ENCODE measurements at places on chromosomes 4 and X. TPM values are rescaled to one million over a fixed set of nuclear protein-coding genes. Genes with fewer than 3 reads are reported as not detected.
A peak's percentile ranks its signal among the peaks of the same experiment; 100 is the strongest.

Gene RNF4
- total RNA-seq = 55.0 TPM

Gene TMEM150C
- total RNA-seq = 1.8 TPM

Gene DGKK
- not detected for total RNA-seq

Gene RTL5
- total RNA-seq = 11.0 TPM

Gene UGT2A1
- not detected for total RNA-seq

Gene CENPVL1
- total RNA-seq = not detected

Gene KIF4A
- 62.6 TPM for total RNA-seq

Gene SYP
- total RNA-seq = 12.4 TPM

DNA sequence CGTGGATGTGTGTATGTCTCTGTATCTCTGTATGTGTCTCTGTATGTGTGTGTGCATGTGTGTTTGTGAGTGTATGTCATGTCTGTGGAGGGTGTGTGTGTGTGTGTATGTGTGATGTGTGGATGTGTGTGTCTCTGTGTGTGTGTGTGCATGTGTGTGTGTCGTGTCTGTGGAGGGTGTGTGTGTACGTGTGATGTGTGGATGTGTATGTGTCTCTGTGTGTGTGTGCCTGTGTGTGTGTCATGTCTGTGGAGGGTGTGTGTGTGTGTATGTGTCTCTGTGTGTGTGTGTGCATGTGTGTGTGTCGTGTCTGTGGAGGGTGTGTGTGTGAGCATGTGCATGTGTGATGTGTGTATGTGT lies 51.6 kb upstream of the ADRA2C start:
- no peak for DNase-seq

- DNase-seq = no peak
Measured at GRCh38 chr4:142846108-142846728, at the start of gene INPP4B. INPP4B (minus strand) TSS chr4:142846301.

DNA sequence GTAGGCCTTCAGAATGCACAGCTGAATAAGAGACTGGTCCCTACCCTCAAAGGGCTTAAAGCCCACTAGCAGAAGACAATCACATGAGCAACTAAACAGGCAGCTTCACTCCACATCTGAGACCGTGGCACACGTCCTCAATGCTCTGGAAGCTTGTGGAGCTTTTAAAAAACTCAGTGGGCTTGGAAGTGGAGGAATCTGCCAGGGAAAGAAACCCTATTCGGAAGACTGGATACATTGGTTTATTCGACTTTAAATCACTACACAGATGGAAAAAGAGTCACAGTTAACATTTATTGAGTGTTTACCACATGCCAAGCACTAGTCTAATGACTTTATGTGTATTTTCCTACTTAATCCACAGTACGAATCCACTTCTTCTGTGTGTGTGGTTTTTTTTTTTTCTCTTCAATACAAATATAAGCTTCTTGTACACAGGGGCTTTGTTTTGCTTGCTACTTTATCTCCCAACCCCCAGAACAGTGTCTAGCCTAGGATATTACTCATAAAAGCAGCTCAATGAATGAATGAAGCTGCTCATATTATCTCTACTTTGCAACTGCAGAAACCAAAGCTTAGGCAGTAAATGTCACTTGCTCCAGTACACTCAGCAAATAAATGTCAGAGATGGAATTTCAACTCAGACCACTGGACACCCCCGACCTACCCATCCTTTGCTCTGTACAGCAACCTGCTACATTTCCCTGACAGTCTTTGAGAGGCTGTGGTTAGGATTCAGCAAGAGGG lies 137.7 kb downstream of the LDB2 start:
- DNase-seq = no peak

DNA sequence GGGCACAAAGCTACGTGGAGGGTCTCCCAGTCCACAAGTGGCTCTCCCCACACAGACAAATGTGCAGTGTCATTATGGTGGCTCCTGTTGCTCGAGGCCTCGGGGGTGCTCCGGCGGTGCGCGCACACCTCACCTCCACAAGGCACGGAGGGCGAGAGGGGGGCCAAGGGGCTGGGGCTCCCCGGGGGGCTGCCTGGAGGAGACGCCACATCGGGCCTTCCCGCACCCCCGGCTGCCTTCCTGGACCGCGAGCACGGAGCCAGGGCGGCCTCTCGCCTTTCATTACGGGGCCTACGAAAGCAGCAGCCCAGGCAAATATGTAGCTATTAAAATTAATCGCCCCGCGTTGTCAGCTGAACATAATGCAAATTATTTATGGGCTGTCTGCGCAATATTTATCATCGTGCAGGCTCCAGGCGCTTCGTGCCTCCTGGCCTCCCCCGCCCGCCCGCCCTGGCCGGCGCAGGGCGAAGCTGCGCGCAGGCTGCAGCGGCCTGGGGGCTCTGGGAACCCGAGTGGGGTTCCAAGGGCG lies 70.8 kb upstream of the BCOR start:
- DNase-seq = no peak

GRCh38 chrX:39261446-39262147 lies 460.3 kb downstream of the MID1IP1 start:
- peak; percentile 4 for DNase-seq

GRCh38 chr4:88318751-88319350 lies 34.5 kb upstream of the PPM1K start:
- no peak for DNase-seq

- no peak for DNase-seq
Measured at GRCh38 chr4:126038502-126039144, 723.9 kb downstream of the FAT4 start.

DNA sequence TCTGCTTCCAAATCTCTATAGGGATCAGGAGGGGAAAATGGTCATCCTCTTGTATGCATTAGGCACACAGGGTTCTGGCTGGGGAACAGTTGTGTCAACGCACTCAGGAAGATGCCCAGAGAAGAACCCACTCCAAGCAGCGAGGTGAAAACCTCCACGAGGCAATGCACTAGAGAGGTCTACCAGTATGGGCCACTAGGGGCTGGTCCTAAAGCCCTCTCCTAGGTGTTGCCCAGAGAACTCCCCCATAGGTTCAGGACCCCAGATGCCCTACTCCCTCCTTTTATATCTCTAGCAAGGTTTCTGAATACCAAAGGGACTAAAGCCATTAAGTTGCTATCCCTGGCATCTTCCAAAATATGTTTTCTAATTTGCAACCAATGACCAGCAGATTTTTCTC lies 142.7 kb upstream of the NLGN4X start:
- no peak for DNase-seq

GRCh38 chr4:185912779-185913178 lies 100.8 kb upstream of the SORBS2 start:
- no peak for DNase-seq

- no peak for DNase-seq
Measured at GRCh38 chr4:54165011-54165410, 64.1 kb upstream of the PDGFRA start.

- no peak for DNase-seq
Measured at GRCh38 chr4:108796173-108796572, 33.3 kb upstream of the ETNPPL start.
